Posterior vena cava (tissue), 2 donors: ENCODE measurements at places on chromosomes 16 and 17. TPM values are rescaled to one million over a fixed set of nuclear protein-coding genes. Genes with fewer than 3 reads are reported as not detected.

- DNase-seq, result no peak
These were observed 51.6 kb downstream of the PRKCA start for GRCh38 chr17:66353937-66354401.

The TPSG1 gene
- 1.3 TPM for total RNA-seq

GRCh38 chr17:55742272-55743102, 8.4 kb upstream of the PCTP start:
- no peak for DNase-seq

The SLC22A31 gene
- total RNA-seq, result 4.5 TPM

The FA2H gene
- not detected for total RNA-seq

GRCh38 chr17:66450008-66450851, 147.8 kb downstream of the PRKCA start:
- no peak for DNase-seq

- no peak for DNase-seq
These were observed 219.0 kb downstream of the UTP18 start for GRCh38 chr17:51479303-51479702.

- DNase-seq, result no peak
These were observed 6.0 kb downstream of the MXRA7 start for GRCh38 chr17:76704805-76705204.

The KRT39 gene
- not detected for total RNA-seq

The CDIP1 gene
- total RNA-seq, result 19.4 TPM

DNA sequence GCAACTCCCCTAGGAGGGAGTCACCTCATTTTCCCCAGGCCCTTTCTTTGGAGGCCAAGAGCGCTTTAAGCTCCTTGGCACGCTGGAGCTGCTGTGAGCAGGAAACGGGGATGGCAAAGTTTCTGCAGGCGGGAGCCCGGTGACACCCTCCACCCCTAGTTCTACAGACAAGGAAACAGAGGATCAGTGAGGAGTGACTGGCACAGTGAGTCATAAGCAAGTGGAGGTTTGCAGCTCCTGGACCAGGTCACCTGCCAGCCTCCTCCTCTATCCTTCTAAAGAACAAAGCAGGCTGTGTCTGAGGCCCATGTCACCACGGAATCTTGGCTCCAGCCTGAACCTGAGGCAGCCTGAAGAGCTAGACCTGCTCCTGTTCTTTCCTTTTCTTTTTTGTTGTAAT, 141.9 kb downstream of the TMEM132E start:
- DNase-seq, result no peak

DNA sequence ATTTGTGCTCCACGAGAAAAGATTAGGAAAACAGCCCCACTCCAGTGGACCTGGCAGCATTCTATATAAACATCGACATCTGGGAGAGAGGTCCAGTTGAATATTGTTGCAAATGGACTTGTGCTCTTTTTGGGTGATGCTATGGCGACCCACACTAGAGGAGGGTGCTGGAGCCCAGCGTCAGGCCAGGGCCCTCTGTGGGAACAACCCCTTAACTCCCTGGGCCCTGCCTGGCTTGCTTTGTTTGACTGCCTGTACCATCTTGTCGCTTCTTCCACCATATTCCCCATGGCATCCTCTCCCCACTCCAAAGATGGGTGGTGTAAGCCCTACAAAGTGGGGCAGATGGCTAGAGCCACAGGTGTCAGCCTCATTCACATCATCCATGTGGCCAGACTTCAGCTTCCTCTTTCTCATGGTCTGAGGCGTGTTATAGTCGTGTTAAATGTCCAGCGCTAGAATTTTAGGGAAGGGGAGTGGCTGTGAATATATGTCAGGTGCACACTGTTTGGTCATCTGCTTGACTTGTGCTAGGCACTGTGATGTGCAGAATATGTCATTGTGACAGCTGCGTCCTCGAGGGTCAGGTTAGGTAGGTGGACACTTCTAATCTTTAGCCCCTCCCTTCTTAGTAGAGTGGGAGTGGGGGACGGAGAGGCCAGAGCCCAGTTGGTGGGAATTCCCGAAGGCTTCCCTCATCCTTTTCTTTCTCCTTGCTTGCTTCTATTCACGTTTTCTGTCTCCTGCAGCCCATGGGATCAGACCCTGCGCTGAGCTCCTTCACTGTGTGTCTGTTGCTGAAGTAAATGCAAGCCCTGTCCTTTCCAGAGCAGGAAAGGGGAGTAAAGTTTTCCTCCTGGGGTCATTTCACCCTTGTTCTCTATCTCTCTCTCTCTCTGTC, 49.8 kb downstream of the MPRIP start:
- peak; percentile 69 for DNase-seq
